ENCODE measurements at places on chromosomes 7 and 10.

- DNase-seq = no peak
These were observed 11.6 kb downstream of the TYW1 start for GRCh38 chr7:67008260-67008659.

DNA sequence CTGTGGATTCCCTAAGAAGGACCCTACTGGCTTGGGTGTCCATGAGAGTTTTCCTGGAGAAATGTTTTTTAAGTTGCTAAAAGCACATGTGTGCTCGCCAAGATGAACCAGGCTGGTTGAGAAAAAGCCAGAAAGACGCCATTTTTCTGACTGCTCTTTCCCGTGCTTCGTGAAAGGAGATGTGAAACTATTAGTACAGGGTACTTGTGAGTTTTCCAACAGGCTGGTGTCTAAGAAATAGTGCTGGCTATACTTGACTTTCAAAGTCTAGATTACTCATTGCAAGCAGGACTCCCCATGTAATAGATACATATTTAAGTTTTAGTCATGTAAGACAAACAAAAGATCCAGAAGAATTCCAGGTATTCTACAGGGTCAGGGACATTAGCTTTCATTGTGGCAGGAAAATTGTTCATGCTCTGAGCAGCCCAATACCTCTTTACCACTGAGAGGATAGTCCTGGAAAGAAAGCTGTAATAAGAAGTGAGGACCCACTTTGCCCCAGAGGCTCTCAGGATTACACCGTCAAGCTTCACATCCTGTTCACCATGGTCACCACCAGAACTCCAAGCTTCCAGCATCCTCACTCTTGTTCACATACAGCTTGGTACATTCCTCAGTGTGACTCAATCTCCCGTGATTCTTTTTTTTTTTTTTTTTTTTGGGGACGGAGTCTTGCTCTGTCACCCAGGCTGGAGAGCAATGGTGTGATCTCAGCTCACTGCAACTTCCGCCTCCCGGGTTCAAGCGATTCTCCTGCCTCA lies 43.8 kb upstream of the ICA1 start:
- DNase-seq = no peak

DNA sequence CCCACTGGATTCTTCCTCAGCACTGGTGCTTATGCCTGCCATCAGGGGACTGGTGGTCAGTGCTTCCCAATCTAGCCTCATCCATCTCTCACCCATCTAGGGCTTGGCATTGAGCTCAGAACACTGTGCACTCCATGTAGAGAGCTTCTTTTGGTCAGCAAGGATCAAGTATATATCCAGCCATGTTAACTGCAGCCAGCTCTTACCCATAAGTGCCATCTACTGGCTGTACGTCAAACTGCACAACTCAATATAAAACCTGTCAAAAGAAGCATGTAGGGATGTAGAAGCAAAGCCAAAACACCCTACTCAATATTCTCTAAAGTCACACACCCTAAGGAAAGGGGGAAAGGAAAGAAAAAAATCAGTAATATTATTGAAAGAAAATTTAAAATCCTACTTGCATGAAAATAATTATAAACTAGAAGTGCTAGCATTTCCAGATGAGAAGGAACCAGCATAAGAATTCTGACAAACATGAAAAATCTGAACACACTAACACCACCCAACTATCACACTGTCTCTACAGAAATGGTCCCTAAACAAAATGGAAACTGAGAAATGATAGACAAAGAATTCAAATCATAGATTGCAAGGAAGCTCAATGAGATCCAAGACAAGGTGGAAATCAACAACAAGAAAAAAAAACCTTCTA lies 531.1 kb upstream of the STEAP1 start:
- peak; percentile 5 for DNase-seq

DNA sequence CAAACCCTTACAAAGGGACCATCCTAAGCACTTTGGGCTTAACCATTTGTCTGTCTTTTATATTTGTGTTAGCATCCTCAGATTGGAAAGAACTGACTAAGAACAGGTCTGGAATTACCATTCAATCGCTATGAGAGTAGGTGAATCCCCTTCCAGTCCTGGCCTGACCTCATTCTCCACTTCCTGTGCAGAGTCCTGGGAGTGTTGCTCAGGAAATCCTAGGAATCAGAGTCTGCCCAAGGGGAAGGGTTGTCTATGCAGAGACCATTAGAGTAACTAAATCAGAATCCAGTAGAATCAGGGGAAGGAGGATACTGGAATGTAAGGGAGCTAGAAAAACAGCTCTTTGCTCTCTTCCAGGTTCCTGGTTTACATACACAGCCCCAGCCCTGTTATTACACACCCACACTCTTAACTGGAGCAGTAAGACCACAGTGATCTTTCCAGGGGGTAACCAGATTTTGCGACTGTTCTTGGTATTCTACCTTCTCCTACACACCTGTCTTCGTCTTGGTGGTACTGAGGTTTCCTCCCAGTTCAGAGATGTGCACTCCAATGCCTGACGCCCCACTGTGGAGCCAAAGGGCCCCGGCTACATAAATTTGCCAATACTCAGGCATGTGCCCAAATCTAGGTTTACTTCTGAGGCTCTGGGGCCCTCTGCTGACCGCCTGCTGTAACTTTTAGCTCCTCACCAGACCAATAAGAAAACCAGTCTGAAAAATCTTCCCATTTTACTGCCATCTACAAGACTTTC lies 103.7 kb downstream of the RNF216 start:
- DNase-seq = no peak

- DNase-seq = no peak
These were observed at the start of gene MACC1 for GRCh38 chr7:20217193-20217948. Gene MACC1 (minus strand): TSS chr7:20217384. CDS start chr7:20161862, 55,522 bp downstream.

- no peak for DNase-seq
These were observed 982 bp downstream of the IDI1 start for GRCh38 chr10:1047937-1048336.

DNA sequence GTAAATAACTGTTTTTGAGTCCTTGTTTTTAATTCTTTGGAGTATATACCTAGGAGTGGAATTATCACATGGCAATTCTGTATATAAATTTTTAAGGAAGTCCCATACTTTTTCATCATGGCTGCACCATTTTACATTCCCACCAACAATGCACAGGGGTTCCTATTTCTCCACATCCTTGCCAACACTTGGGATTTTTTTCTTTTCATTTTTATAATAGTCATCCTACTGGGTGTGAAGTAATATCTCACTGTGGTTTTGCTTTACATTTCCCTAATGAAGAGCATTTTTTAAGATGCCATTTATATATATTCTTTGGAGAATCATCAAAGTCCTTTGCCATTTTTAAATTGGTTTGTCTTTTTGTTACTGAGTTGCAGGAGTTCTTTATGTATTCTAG lies 89.7 kb downstream of the ARID5B start:
- DNase-seq = no peak

DNA sequence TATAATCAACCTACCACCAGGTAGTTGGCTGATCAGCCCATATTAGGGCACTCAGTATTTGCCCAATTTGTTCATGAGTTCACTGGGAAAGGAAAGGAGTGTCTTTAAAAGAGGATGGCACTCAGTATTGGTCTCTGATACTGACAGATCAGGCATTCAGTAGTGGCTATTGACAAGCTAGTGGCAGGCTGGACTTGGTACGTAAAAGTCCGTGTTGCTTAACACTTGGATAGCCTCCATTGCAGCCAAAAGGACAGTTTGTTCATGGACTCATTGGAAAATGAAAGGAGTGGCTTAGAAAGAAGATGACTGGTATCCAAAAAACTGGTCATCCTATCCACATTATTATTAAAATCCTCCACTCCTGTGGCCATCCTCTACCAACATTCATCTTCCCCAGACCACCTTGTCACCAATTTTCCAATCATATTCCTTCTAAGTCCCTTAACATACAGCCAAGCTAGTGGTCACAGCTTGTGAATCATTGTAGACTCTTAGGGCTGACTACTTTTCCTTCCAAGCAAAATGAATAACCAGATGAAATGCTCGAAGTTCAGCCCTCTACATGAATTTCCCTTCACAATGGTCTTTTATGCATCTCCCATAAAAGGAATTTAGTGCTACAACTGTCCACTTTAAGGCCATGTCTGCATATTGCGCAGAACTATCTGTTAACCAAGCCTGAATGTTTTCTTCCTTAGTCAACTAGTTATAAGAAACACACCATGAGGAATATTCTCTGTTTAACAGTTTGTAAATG lies 78.6 kb upstream of the MAGI2 start:
- no peak for DNase-seq

DNA sequence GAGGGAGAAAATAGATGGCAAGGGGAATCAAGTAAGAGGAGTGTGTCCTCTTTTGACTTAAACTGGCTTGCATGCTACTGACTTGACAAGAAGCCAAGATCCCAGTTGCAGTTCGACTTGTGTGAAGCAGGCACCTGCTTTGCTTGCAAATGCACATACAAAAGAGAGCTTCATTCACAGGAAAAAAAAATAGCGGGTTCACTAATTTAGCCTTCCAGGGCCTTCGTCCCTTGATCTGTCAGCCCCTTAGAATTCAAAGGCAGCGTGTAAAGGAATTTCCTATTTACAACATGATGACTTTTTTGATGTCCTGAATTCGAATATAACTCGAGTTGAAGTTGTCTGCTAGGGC lies 192.1 kb downstream of the CELF2 start:
- DNase-seq = no peak

All from SK-N-MC (cell line).